ENCODE measurements at places on chromosomes 13 and 19.

- DNase-seq, result no peak
These were observed 263.3 kb downstream of the COG6 start for GRCh38 chr13:39918620-39919236.

GRCh38 chr19:571566-571974, 826 bp upstream of the BSG start:
- no peak for DNase-seq

DNA sequence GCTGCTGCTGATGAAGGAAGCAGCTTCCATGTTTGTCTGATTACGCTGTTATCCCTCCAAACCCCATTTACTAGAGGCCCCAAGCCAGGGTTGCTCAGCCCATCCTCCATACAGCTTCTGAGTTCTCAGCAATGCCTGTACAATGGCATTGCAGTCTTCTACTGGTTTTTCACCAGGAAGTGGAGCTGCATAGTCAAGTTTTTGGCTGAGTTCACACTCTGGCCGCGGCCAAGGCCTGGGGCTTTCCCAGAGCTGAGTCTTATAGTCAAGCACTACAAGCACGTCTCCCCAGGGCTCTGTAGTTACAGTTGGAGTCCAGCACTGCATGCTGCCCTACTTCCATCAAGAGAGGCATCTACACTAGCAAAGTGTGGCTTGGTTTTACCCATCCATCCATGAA, 182.5 kb downstream of the POU4F1 start:
- no peak for DNase-seq

DNA sequence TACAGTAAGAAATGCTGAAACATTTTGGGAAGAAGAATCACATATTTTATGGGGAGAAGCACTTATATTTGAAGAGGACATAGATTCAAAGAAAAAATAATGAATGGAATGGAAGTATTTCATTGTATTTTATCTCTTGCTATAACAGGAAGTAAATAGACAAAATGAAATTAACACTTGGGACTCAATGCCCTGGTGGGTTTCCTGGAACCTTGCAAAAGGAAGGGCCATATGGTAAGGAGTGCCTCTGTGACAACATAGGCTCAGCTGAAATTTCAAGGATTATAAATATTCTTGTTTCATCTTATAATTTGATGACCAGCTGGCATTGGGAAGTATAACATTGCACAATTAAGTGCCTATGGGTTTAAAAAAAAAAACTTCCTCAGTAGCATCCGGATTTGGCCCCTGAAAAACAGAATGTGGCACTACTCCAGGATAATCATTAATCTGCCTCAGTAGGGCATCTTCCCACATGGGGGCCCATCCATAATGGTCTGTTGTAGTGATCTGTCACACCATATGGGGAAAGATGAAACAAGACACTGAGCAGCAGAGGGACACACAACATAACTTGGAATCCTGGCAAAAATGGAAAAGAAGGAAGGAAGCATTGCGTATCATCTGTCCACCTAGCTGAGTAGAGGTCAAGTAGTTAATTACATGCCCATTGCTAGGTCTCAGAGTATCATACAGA, 321.6 kb downstream of the NDFIP2 start:
- DNase-seq, result no peak

DNA sequence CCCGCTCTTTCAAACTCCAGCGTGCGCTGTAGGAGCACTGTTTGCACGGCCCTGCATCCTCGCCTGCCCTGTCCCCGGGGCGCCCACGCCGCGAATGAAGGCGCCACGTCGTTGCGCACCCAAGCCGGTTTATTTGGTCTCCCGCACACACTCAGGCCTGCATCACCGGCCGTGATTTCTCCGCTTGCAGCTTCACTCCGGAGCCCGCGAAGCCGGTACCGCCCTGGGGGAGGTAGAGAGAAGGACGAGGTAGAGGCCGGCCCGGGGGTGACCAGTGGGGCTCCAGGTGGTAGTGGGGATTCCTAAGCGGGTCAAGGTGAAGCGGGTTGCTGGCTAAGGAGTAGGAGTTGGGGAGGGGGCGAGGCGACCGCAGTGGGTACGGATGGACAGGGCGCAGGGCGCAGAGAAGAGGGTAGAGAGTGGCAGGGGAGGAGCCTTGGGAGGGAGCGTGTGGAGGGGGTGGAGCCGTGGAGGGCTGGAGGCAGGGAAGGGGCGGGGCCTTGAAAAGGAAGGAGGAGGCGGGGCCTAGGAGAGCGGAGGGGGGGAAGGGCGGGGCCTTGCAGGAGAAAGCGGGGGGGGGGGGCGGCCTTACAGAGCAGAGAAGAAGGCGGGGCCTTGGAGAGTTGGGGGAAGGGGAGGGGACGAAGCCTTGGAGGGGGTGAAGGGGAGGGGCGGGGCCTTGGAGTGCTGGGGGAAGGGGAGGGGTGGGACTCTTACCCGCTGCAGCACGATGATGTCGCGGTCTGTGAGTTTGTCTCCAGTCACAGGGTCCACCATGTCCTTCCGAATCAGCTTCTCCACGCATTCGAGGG, 24.6 kb downstream of the NOSIP start:
- peak; percentile 71 for DNase-seq

GRCh38 chr13:99351772-99352171, 44.6 kb upstream of the GPR183 start:
- no peak for DNase-seq

DNA sequence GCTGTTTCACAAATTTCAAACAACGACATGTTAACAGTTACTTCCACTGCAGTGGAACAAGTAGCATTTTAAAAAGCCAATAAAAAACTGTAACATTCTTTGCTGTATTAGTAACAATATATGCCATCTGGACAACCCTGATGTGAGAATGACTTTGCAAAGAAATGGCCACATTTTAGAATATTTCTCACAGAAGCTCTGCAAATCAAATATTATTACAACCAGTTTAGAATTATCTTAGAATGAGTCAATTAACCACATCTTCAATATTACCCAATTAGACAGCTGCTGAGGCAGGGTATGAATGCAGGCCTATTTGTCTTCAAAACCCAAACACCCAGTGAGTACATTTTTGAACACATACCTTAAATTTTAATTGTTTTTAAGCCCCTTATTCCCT, 3.2 kb downstream of the ZNF699 start:
- no peak for DNase-seq

GRCh38 chr19:16886305-16886880, 2.4 kb upstream of the F2RL3 start:
- no peak for DNase-seq

- no peak for DNase-seq
These were observed 26.4 kb upstream of the ZNF507 start for GRCh38 chr19:32318884-32319520.

DNA sequence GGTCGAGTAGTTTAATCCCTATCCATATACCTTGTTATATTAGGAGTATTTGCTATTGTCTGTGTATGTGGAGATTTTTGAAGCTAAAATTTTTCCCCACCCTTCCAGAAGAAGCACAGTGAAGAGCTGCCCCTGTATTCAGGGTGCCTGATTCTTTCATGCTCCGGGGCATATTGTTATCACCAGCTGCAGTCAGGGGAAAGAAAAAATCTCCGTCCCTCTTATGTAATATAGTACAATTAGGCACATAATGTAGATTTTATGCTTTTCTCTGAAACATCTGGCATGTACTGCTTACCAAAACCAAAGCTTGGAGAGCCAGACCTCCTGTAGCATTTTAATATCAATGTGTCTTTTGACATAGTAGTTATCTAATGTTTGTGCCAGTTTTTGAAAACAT, 214.9 kb upstream of the EDNRB start:
- DNase-seq, result no peak

DNA sequence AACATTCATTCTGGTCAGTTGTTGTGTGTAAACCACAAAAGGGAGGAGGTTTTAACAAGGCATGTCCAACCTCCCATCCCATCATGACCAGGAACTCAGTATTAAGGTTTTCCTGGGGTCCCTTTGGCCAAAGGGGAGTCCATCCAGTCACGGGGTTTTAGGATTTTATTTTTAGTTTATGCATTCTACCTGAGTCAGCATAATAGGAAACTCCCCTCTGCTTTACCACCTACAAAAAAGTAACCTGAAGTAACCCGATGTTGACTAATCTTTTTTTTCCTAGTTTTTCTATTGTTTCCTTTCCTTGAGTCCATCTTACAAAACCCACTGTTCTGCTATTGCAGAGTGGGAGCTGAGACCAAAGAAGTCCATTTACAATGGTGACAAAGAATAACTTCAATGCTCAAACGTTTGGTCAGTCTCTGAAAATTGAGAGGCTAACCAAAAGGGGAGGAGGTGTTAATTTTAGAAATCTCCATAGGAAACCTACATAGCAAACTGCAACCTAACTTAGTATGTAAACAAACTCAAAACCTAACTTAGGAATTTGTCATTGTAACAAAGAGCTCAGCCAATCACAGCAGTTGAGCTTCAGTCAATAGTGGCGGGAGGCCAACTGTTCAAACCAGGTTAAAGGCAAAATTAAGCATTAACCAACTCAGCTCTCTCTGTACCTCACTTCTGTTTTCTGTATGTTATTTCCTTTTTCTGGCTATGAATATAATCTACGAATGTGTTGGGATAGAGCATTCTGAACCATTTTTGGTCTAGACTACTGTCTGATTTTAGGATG, 1954.1 kb downstream of the PCDH9 start:
- no peak for DNase-seq

- no peak for DNase-seq
These were observed 99.2 kb upstream of the MIR17HG start for GRCh38 chr13:91248249-91248648.

GRCh38 chr13:37476874-37477273, 121.7 kb downstream of the POSTN start:
- no peak for DNase-seq

GRCh38 chr19:3612901-3613741, 6.4 kb upstream of the TBXA2R start:
- DNase-seq, result no peak

DNA sequence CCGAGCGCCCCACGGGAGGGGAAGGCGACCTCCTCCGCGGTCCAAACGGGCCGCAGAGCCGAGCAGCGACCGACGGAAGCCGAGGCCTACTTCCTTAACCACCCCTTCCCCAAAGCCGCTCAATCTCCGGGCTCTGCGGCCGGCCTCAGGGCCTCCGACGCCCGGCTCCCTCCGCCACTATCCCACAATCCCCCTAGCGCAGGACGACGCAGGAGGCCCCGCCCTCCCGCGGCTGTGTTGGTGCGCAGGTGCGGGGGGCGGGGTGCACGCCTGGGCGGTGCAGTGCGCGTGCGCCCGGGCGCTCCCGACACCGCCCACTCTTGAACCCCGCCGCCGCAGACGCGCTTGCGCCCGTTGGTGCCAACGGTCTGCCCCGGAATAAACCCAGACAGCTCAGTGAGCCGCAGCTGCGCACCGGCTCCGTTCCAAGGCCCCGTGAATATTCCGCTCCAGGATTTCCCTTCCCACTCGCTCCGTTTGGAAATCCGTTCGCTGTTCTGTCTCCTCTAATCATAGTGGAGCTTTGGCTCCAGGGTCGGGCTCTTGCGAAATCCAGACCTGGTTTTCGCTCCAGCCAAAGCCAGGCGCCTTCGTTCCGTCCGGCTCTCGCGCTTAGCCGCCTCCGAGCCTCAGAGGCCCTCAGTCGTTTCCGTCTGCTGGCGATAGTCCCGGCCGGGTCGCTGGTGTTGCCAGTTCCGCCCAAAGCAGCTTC, at the start of gene PPP6R1:
TSS of gene PPP6R1 (minus strand) at position 190 of the 712 bp plus-strand sequence. CDS start 11,914 bp downstream, outside the sequence.
- DNase-seq, result peak; percentile 98

- no peak for DNase-seq
These were observed 117.4 kb upstream of the FNDC3A start for GRCh38 chr13:48858122-48858902.

DNA sequence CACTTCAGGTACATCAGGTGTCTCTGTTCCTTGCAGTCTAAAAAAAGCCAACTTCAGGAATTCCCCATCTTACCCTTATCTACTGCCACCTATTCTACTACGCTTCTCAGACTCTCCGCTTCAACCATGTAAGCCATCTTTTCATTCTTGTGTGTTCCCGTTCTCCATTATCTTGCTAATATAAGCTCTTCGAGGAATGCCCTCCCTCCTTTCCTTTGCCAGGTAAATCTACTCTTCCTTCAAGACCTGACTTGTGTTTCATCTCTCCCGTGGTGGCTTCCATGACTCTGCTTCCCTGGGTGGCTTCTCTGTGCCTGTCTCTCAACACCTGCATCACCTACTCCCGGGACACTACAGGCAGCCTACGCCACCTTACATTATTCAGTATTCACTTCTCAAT, 42.3 kb upstream of the MEDAG start:
- DNase-seq, result no peak

GRCh38 chr13:91586609-91587008, 188.2 kb downstream of the GPC5 start:
- no peak for DNase-seq

DNA sequence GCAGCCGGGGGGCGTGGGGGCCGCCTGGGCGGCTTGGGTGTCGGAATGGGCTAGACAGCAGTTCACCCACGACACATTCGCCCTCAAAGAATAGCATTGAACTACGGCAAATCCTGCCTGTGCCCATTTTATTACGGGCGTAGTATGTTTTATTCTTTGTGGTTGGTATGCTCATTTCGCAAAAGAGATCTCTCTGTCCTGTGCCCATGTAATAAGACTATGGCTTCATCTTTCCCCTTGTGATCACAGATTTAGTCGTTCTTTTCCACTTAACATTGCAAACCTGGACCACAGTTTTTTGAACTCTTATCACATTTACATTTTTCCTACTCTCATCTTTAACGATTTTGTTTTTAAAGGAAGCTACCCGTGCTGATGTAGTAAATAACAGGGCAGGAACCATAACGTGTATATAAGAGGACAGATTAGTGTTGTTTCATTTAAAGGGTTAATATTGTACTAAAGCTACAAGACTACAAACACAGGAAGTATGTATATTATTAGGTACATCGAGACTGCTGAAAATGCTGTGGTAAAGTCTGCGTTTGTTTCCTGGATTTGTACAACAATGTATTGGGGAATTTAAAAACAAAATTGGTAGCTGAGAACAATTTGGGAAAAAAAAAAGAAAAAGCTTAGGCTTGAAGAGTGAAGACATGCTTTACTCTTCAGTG, 3.2 kb upstream of the MYCBP2 start:
- no peak for DNase-seq

DNA sequence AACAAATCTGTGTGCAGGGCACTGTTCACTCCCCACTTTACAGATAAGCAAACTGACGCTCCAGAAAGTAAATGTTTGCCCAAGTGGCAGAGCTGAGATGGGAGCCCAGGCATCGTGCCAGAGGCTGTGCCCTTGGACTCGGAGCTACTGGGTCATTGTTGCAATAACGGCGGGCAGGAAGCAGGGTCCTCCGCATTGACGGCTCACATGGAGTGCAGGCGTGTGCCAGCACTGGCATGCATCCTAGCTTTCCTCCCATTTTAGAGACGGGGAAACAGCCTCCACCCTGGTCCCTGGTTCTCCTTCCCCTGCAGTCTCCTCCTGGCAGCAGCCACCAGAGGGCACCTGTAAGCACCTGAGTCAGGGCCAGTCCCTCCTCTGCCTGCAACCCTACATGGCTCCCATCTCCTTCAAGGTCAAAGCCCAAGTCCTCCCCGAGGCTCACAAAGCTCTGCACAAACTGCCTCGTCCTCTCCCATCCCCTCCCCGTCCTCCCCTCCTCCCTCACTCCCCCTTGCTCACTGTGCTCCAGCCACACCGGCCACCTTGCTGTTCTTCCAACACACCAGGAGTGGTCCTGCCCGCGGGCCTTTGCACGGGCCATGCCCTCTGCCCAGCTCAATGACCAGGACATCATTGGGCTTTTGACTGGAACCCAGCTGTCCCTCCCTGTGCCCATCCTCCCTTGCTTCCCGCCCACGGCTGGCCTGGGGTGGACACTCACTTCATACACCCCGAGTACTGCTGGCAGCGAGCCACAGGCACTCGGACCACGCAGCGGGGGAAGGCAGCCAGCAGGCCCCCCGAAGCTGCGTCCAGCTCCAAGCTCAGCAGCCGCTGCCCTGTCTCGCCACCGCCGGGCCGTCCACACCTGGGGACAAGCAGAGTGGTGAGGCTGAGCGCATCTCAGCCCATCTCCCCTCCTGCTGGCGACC, 7.7 kb upstream of the LRG1 start:
- no peak for DNase-seq
